ENCODE measurements at places on chromosomes 12 and 14. TPM values are rescaled to one million over a fixed set of nuclear protein-coding genes. Genes with fewer than 3 reads are reported as not detected.

GUCY2C gene
- total RNA-seq: 0.07 TPM

GRCh38 chr14:45112896-45113781 lies 21.1 kb downstream of the FKBP3 start:
- H3K27me3 ChIP-seq: no peaks in the 10 kb centered on the region
- peak overlapping the region; percentile 21 for H3K27ac ChIP-seq
- no peak overlapping the region for H3K4me3 ChIP-seq
- no peak for DNase-seq
- H3K4me1 ChIP-seq: peaks cover 8% of the 10 kb centered on the region

CLEC2D gene
- 21.7 TPM for total RNA-seq

GRCh38 chr12:64072916-64073575 lies 149.1 kb downstream of the KICS2 start:
- H3K27me3 ChIP-seq: no peaks in the 10 kb centered on the region
- no peak for DNase-seq
- H3K4me3 ChIP-seq: no peak overlapping the region

ERP27 gene
- 60.4 TPM for total RNA-seq

DNA sequence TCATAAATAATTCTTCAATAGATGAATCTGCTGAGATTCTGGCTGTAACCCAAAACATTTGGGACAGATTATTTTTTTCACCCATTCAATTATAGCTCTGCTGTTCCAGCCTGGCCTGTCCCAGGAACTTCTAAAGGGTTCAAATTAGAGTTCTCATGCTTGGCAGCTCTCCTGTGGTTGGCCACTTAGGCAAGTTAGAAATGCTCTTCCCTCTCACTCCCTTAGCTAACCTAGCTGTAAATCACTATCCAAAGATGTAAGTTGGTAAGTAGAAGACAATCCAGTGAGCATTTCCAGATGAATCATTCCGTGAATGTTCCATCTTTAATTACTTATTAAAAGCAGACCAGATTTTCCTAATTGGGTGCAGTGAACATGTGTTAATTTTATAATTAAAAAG lies 760.4 kb upstream of the TBX3 start:
- H3K27ac ChIP-seq: no peak overlapping the region
- H3K36me3 ChIP-seq: no peaks in the 10 kb centered on the region
- no peak overlapping the region for H3K4me3 ChIP-seq
- H3K27me3 ChIP-seq: no peaks in the 10 kb centered on the region

GRCh38 chr12:75478116-75478794 lies 2.3 kb upstream of the GLIPR1 start:
- H3K4me3 ChIP-seq: no peak overlapping the region
- H3K27ac ChIP-seq: peak overlapping the region; percentile 45
- H3K27me3 ChIP-seq: no peaks in the 10 kb centered on the region
- DNase-seq: no peak

DNA sequence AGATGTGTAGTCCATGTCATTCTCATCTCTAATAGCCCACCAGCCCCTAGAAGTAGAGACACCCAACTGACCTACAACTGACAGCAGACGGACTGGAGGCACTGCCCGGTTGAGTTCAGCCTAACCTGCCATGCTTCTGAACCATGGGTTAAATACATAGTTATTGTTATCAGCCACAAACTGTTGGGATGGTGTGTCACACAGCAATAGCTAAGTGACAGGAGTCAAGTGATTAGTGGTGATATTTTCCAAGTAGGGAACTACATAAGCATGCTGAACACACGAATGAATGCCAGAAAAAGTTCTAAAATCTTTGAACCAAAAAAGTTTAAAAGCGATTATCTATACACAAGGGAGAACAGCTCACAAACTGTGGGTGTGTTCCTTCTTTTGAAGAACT lies 80.1 kb downstream of the SYNE3 start:
- H3K4me1 ChIP-seq: peaks cover 22% of the 10 kb centered on the region
- H3K4me3 ChIP-seq: no peak overlapping the region
- DNase-seq: no peak
- peaks cover 11% of the 10 kb centered on the region for H3K36me3 ChIP-seq
- no peak overlapping the region for H3K27ac ChIP-seq
- no peaks in the 10 kb centered on the region for H3K27me3 ChIP-seq

PTGER2 gene
- 7.2 TPM for total RNA-seq

FAM181A gene
- total RNA-seq: not detected

SCN8A gene
- 2.7 TPM for total RNA-seq

TDRD9 gene
- total RNA-seq: not detected

DNA sequence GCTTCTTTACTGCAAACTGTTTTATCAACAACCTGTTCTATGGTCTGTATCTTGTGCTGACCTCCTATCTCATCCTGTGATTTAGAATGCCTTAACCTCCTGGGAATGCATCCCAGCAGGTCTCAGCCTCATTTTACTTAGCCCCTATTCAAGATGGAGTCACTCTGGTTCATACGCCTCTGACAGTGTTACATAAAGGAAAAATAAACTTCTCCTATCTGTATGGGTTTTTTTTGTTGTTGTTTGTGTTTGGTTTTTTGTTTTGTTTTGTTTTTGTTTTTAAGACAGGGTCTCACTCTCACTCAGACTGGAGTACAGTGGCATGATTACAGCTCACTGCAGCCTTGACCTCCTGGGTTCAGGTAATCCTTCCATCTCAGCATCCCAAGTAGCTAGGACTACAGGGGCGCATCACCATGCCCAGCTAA lies 62.1 kb downstream of the RESF1 start:
- no peak overlapping the region for H3K4me3 ChIP-seq
- H3K36me3 ChIP-seq: no peaks in the 10 kb centered on the region
- H3K27ac ChIP-seq: no peak overlapping the region
- no peaks in the 10 kb centered on the region for H3K27me3 ChIP-seq
- DNase-seq: no peak
- peaks cover 8% of the 10 kb centered on the region for H3K4me1 ChIP-seq

DNA sequence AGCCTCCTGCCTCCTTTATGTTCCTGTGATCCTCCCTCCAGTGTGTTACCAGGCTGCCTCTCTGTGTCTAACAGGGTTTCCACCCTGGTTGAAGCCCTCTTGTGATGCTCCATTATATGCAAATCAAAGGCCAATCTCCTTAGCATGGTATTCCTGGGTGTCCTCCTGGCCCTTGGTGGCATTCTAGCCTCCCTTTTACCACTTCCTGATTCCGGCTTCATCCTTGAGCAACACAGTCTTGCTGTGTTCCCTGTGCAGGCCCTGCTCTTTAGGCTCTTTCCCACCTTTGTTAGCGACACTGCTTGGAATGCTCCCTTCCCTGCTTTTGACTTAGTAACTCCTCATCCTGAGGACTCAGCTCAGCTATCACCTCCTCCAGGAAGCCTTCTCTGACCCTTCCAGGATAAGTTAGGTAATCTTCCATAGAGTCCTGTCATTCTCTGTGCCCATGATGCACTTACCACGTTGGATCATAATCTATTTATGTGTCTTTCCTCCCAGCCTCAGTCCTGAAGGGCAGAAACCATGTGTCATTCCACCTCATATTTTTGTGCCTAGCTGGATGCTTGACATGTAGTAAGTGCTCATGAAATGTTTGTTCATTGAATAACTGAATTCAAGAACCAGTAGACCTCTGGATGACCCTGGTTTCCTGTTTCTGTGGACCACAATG lies 37.3 kb downstream of the PRKCH start:
- no peak overlapping the region for H3K4me3 ChIP-seq
- DNase-seq: no peak
- no peaks in the 10 kb centered on the region for H3K27me3 ChIP-seq

- no peak overlapping the region for H3K27ac ChIP-seq
- H3K27me3 ChIP-seq: peaks cover 43% of the 10 kb centered on the region
- H3K4me3 ChIP-seq: no peak overlapping the region
- no peaks in the 10 kb centered on the region for H3K4me1 ChIP-seq
- no peaks in the 10 kb centered on the region for H3K36me3 ChIP-seq
Measured at GRCh38 chr14:104941508-104942365, 17.1 kb downstream of the PLD4 start.

CCDC177 gene
- total RNA-seq: 0.24 TPM

GRCh38 chr14:102799684-102800562 lies 22.7 kb downstream of the TRAF3 start:
- H3K4me3 ChIP-seq: no peak overlapping the region
- peak overlapping the region; percentile 23 for H3K27ac ChIP-seq
- no peak for DNase-seq
- no peaks in the 10 kb centered on the region for H3K36me3 ChIP-seq

DNA sequence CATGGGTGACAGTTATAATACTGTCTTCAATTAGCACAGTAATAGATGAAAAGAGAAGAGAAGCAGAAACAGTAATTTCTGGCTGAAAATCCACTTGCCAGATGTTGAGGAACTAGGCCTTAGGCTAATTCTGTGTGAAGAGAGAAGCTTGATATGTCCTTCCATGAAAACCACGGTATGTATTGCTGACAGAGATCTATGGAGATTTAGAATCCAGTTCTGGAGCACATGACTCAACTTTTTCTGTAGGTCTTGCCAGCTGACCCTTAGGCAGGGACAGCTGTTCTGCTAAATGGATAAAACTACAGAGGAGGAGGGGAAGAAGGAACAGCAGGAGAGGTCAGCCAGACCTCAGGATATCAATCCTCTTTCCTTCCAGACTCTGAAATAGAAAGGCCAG lies 211.5 kb downstream of the PRKD1 start:
- peaks cover 2% of the 10 kb centered on the region for H3K36me3 ChIP-seq
- no peaks in the 10 kb centered on the region for H3K27me3 ChIP-seq
- no peaks in the 10 kb centered on the region for H3K4me1 ChIP-seq
- no peak for DNase-seq
- H3K4me3 ChIP-seq: no peak overlapping the region

GRCh38 chr12:79927772-79928474 lies 7.0 kb downstream of the PPP1R12A start:
- H3K27ac ChIP-seq: no peak overlapping the region
- DNase-seq: no peak
- peaks cover 28% of the 10 kb centered on the region for H3K4me1 ChIP-seq
- H3K4me3 ChIP-seq: no peak overlapping the region

DNA sequence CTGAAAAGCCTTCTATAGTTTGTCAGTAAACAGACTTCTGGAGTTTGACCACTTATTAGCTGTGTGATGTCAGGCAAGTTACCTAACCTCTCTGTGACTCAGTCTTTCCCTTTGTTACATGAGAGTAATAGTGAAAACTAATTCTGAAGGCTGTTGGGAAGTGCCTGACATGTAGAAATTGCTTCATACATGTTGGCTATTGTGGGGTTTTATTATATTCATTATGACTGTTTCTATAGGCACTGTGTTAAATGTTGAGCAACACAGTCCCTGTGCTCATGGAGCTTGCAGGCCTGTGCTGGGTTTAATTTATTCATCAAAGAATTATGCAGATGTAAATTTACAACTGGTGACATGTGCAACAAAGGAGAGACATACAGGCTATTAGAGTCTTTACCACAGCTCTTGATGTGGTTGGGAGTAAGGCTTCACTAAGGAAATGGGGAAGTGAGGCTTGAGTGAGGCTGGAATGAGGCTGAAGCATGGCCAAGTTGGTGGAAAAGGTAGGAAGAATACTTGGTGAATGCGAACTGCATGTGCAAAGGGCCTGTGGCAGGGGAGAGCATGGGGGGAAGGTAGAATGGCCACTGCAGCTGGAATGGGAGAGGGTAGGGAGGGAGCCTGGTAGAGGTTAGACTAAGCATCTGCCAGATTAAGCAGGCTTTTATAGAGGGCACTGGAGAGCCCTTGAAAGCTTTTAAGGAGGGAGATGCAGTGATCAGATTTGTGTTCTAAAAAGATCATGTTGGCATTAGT lies 236.4 kb upstream of the CRY1 start:
- H3K36me3 ChIP-seq: no peaks in the 10 kb centered on the region
- peaks cover 77% of the 10 kb centered on the region for H3K27me3 ChIP-seq
- no peak overlapping the region for H3K27ac ChIP-seq

DNA sequence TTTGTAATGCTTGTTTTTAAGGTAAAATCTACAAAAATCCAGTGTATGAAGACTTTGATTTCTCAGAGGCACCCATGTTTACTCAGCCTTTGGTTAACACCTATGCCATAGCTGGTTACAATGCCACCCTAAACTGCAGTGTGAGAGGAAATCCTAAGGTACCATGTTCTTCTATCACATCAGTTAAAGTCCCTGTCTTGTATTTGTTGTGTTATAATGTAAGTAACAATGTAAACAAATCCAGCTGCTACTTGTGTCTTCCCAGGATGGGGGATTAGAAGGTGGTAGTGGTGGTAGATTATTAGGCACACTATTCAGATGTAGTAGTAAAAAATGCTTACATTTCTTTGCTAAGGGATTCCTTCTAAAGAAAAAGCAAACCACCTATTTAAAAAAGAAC lies 19.4 kb upstream of the CHPT1 start:
- no peak overlapping the region for H3K27ac ChIP-seq
- peaks cover 11% of the 10 kb centered on the region for H3K27me3 ChIP-seq
- DNase-seq: no peak
- no peaks in the 10 kb centered on the region for H3K36me3 ChIP-seq
- H3K4me1 ChIP-seq: no peaks in the 10 kb centered on the region

DNA sequence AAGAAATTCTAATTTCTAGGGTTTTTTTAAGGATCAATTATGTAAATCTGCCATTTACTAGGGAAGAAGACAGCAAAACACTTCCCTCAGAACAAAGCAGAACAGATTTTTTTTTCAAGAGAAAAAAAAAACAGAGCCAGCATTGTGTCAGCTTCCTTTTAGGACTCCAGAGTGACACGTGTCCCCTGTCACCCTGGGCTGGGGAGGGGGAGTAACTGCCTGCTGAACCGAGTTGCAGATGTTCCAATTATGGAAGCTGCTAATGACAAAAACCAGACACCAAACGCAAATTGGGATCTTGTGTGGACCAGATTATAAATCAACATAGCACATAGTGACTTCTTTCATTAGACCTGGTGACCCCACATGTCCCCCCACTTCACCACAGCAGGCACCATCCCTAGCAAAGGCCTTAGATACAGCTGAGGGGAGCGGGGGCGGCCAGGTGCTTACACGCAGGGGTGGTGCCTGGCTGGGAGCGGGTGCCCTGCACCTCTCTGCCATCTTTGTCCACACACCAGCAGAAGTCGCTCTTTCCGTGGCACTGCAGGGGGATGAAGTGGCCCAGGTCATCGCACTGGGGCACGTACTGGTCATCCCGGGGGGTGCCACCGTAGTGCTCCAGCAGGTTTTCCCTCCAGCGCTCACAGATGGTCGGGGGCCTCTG lies 25.4 kb downstream of the RTRAF start:
- H3K4me1 ChIP-seq: peaks cover 13% of the 10 kb centered on the region
- H3K36me3 ChIP-seq: peaks cover 17% of the 10 kb centered on the region
- H3K4me3 ChIP-seq: no peak overlapping the region
- peak overlapping the region; percentile 40 for H3K27ac ChIP-seq
- DNase-seq: no peak

GRCh38 chr12:77754086-77754485 lies 76.6 kb upstream of the NAV3 start:
- no peak for DNase-seq
- H3K27me3 ChIP-seq: peaks cover 4% of the 10 kb centered on the region
- no peak overlapping the region for H3K27ac ChIP-seq
- no peak overlapping the region for H3K4me3 ChIP-seq
- no peaks in the 10 kb centered on the region for H3K36me3 ChIP-seq
- H3K4me1 ChIP-seq: peaks cover 10% of the 10 kb centered on the region

CCDC196 gene
- total RNA-seq: not detected

TBC1D30 gene
- total RNA-seq: 2.8 TPM

TSPAN8 gene
- not detected for total RNA-seq

All from mesothelial cell of epicardium (in vitro differentiated cells).